ENCODE measurements at places on chromosomes 5 and 9.
A peak's percentile ranks its signal among the peaks of the same experiment; 100 is the strongest.

DNA sequence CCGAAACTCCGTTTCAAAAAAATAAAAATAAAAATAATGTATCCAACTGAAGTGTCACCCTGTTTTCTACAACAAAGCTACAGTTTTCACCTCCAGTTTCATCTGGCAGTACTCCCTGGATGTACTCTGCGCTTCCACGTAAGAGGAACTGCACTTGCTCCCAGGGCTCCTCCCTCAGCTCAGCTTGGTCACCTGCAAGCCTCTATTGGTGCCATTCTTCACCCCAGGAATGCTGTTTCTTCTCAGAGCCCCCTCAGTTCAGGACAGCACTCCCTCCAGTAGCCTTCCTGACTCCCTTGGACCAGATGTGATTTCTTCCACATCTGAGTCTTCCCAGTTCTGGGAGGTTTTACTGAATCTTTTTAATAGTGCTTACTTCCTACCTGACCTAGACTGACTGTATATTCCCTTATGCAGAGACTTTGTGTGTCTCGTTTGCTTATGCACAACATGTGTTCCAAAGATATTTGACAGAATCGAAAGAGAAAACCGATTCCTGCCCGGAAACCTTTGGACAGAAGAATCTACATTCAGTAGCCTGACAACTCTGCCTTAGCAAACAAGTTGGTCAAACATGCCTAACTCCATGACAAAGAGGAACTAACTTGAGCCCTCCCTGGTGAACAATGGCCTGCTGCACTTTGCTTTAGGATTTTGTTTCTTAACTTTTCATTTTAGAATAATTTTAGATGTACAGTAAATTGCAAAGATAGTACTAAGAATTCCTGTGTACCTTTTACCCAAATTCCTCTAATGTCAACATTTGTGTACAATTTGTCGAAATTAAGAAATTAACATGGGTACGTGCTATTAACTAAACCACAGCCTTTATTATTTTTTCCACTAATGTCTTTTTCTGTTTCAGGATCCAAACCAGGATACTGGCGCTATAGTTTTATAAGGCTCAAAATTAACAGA, 814 bp downstream of the CCDC125 start:
- no peak for DNase-seq

DNA sequence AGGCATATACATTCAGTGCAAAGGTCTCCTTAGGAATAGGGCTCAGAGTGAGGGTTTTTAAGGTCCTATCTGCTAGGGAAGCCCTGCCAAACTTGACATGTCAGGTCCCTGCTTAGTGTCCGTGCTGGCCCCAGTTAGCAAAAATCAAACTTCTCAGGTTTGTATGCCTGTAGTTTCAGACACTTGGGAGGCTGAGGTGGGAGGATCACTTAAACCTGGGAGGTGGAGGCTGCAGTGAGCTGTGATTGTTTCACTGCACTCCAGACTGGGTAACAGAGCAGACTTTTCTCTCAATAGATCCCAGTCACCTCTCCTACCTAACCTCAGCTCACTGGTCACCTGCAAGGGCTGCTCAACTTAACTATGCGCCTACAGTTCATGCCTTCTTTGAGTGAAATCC, 18.7 kb upstream of the TMEM245 start:
- DNase-seq, result no peak

- DNase-seq, result no peak
These were observed 900.4 kb upstream of the ARRDC3 start for GRCh38 chr5:92283521-92283920.

DNA sequence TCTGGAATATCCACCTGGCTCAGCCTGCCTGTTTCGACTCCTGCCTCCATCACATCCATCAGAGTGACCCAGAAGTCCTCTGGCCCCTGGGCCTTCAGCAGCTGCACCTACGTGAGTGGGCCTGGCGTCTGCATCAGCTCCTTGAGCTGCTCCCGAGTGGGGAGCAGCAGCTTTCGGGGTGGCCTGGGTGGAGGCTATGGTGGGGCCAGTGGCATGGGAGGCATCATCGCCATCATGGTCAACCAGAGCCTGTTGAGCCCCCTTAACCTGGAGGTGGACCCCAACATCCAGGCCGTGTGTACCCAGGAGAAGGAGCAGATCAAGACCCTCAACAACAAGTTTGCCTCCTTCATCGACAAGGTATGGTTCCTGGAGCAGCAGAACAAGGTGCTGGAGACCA, 83.0 kb downstream of the SEC61B start:
- DNase-seq, result no peak

GRCh38 chr5:123450640-123451039, 27.4 kb upstream of the CEP120 start:
- DNase-seq, result no peak

- DNase-seq, result no peak
These were observed 65.2 kb downstream of the ZSWIM6 start for GRCh38 chr5:61397238-61397637.

GRCh38 chr5:34686762-34687268, 30.7 kb downstream of the RAI14 start:
- no peak for DNase-seq

DNA sequence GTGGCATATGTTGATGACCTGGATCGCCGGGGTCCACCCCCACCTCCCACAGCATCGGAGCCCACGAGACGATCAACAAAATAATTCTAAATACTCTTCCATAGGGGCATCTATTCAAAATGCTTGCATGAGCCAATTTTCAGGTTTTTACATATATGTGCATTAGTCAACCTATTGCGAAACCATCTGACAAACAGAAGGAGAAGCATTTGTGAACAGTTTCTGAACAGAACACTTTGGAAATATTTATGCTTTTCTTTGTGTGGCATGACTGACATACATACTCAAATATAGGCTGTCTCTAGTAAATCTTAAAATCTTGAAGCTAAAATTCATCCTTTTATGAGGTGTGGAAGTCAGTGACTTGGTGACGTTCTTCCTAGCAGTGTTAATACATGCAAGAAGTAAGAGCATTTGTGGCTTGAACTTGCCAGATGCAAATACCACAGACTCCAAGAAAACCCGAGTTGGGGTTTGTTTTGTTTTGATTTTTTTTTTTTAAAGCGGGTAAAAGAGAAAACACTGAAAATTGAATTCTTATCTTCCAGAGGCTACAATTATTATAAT, 5.3 kb downstream of the GPR151 start:
- DNase-seq, result no peak

GRCh38 chr9:26334706-26335105, 557.9 kb downstream of the CAAP1 start:
- no peak for DNase-seq

GRCh38 chr5:60649288-60649917, 50.6 kb downstream of the DEPDC1B start:
- peak; percentile 32 for DNase-seq

DNA sequence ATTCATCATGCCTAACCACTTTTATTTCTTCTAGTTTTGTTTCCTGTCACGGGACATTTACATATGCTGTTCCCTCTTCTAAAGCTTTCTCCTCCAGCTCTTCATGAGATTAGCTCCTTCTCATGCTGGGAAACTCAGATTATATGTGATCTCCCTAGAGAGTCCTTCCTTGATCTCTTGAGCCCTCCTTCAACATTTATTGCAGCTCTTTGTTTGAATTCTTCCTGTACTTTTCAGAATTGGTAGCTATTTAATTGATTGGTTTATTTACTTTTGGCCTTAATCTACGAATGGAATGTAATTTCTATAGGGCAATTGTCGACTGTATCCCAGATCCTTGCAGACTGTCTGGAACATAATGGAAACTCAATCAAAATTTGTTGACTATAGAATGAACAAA, 9.7 kb upstream of the TRPM3 start:
- DNase-seq, result no peak

GRCh38 chr9:111904891-111905291, 8.3 kb downstream of the UGCG start:
- no peak for DNase-seq

GRCh38 chr5:87231037-87231808, 36.5 kb upstream of the RASA1 start:
- DNase-seq, result peak; percentile 25

GRCh38 chr9:116355153-116355921, 201.7 kb downstream of the PAPPA start:
- no peak for DNase-seq

- no peak for DNase-seq
These were observed 101.5 kb upstream of the BOD1 start for GRCh38 chr5:173717959-173718358.

GRCh38 chr5:32190095-32190494, 16.0 kb upstream of the GOLPH3 start:
- DNase-seq, result no peak

DNA sequence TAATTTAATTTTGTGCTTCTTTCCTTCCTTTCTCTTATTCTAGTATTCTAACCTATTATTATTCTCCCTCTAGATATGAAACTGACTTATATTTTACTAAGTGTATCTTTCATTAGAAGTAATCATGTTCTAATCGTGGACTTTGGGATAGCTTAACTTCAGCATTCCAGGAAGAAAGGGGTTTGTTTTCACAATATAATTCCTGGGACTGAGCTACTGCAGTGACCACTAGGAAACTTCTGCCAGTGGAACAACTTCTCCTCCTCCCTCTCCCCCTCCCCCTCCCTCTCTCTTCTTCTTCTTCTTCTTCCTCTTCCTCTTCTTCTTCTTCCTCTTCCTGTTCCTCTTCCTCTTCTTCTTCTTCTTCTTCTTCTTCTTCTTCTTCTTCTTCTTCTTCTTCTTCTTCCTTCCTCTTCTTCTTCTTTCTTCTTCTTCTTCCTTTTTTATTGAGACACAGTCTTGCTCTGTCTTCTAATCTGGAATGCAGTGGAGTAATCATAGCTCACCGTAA, 127.9 kb downstream of the NNT start:
- no peak for DNase-seq

- DNase-seq, result no peak
These were observed 295.9 kb upstream of the ITGA1 start for GRCh38 chr5:52491818-52492217.

GRCh38 chr9:129586685-129587084, 34.2 kb downstream of the C9orf50 start:
- peak; percentile 54 for DNase-seq

- no peak for DNase-seq
These were observed 136.4 kb downstream of the ZSWIM6 start for GRCh38 chr5:61468483-61468865.

Measured in CD4-positive, alpha-beta T cell treated with Interleukin-17A for 1 hour (primary cell).